ENCODE measurements at places on chromosomes 3 and 15.
A peak's percentile ranks its signal among the peaks of the same experiment; 100 is the strongest.

DNA sequence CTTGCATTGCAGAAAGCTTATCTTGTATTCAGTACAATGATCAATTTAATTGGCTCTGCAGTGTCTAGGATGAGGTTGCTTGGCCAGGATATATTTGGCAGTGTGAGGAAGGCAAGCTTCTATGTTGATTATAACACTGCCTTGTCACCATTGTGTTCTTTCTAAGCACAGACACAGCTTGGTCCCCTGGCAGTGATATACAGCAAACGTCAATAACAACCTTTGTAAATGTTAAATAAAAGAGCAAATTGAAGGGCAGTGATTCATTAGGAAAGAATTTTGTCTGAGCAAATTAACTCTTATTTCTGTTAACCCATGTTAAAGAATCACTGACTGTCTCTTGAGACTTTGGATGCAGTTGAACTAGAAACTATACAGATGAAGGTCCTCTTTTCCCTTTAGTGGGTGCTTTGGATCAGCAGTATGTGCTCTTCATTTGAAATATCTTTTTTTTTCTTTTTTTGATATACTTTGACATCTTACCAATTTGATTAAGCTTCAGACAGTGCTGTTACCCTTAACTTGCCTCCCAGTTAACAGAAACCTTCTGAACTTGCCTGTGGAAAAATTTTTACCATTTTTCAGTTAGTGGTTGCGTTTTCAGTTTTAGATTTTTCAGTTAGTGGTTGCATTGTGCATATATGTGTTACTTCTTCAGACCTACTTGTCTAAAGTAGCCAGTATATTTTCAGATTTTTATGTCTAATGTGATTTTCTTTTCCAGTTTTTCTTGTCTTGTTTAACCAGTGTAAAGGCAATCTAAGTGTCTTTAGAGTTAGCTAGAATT lies 199.8 kb downstream of the TCF12 start:
- DNase-seq = no peak

GRCh38 chr3:143810166-143810952 lies 37.9 kb downstream of the SLC9A9 start:
- DNase-seq = no peak

- DNase-seq = no peak
Observed at GRCh38 chr3:72947715-72948490, 48.7 kb upstream of the PPP4R2 start.

- DNase-seq = peak; percentile 59
Observed at GRCh38 chr15:77599899-77600298, 32.8 kb downstream of the LINGO1 start.

DNA sequence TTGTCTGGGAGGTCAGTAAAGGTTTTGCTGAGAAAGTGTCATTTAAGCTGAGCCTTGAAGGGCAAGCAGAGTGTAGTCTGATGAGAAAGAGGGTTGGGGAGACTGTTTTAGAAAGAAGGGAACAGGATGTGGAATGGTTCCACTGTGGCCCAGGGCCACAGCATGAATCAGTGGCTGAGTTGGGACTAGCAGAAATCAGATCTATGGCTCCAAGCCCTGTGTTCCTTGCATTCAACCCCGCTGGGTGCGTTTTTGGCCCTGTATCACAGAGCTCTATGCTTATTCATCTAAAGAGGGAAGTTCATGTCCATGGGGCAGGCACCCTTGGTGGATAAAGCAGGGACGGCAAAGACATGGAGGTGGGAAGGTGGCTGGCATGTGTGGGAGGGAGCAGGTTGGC lies 151.3 kb downstream of the CACNA1D start:
- no peak for DNase-seq

GRCh38 chr3:100717637-100718487 lies 8.6 kb downstream of the TFG start:
- no peak for DNase-seq

Measured in HTR-8/SVneo (cell line).